ENCODE measurements at places on chromosomes 11 and 22.

DNA sequence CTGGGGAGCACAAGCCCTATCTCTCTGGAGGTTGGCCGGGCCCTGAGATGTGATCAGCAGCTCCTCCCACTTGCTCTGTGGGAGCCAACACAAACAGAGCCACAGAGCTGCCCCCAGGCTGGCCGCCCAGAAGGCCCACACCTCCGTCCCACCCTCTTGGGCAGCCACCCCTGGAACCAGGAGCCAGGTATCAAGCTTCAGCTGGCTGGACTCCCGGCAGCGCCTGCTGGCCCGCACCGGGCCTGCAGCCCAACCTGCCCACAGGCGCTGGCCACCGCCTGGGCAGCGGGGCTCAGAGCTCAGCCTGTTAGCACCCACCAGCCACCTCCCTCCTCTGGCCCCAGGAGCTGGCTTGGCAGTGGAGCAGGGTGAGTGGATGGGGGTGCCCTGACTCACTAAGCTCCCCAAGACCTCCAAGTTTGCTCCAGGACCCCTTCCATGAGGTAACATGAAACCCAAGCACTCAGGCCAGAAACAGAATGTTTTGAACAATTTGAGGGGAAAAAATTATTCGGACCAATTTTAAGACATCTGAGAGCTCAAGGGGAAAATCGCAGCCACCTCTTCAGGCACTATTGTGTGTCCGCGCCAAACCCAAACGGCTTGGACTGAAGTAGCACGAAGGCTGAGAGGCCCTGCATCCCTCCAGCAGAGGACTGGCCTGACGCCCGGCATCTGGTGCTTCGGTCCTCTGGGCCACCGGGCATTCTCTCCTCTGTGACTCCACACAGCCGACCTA lies 450.8 kb downstream of the SOX6 start:
- no peak for DNase-seq

GRCh38 chr11:121649798-121650197 lies 197.0 kb upstream of the SORL1-AS1 start:
- no peak for DNase-seq

GRCh38 chr11:57752954-57753353 lies 1.3 kb upstream of the BTBD18 start:
- DNase-seq: no peak

DNA sequence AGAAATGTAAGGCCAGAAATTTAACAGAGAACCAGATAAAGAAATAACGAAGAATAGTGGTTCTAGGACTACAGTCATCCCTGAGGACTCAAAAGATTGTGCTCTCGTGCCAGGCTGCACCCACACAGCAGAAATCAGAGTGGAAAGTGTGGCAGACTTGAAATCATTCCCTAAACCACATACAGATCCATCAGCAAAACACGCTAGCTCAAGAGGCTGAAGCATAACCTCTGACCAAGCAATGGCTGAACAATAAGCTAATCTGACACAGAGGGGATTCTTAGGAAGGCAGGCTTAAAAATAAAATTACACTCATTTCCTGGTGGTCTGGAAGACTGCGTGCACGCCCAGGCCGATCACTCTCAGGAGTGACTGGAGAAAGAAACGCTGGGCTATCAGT lies 19.0 kb downstream of the NCF4 start:
- DNase-seq: no peak

- DNase-seq: peak; percentile 74
These were observed 95.8 kb downstream of the SWAP70 start for GRCh38 chr11:9759519-9760192.

DNA sequence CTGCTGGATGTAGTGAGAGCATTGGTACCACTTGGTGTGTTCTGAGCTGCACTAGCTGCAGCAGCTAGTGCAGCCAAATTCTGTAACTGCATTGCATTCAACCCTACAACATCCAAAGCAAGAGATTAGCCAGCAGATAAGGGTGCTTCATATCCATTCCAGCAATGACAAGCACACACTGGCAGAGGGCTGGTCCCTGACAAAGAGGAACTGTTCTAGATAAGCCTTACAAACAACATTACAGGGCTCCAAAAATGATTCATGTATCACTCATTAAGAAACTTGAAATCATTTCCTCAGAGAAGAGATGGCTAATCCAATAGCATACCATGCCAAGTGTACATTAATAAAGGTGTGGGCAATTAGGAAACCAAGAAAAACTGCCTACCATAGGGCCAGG lies 28.4 kb upstream of the RAPSN start:
- DNase-seq: no peak

- no peak for DNase-seq
These were observed 145.3 kb downstream of the NCAM1 start for GRCh38 chr11:113106507-113106906.

GRCh38 chr11:69157156-69157821 lies 1.6 kb downstream of the SMIM38 start:
- peak; percentile 87 for DNase-seq

DNA sequence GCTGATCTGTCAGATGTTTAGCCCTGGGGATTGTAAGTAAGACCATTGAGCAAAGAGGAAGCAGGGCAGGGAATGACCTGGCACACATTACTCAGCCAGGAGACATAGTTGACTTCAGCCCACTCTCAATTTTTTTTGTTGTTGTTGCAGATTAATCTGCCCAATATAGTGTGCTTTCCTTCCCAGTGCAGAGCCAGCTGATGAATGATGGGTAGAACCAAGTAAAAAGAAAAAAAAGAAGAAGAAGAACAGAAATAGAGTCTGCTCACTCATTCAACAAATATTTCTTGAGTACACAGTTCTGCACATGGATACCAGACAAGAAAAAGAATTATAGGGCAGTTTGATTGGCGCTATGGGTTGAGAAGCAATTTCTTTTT lies 292.7 kb downstream of the ETS1 start:
- DNase-seq: no peak

- DNase-seq: no peak
These were observed 2.1 kb downstream of the TNNI2 start for GRCh38 chr11:1840780-1841480.

DNA sequence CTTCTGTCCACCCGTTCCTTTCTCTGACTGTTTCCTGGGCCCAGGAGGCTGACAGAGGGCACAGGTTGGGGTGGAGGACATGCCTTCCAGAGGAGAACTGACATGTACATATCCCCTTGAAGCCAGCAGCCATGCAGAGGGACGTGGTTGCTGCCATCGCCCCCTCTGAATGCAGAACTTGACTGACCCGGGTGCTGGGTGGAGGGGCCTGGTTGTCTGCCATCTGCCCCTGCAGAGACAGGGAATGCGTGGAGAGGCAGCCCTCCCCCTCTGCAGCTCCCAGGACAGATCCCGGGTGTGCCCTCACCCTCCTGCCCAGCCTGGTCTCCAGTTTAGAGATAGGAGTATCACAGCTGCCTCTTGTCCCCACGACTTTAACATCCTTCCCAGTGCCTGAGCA lies 383.0 kb upstream of the B3GAT1 start:
- no peak for DNase-seq

DNA sequence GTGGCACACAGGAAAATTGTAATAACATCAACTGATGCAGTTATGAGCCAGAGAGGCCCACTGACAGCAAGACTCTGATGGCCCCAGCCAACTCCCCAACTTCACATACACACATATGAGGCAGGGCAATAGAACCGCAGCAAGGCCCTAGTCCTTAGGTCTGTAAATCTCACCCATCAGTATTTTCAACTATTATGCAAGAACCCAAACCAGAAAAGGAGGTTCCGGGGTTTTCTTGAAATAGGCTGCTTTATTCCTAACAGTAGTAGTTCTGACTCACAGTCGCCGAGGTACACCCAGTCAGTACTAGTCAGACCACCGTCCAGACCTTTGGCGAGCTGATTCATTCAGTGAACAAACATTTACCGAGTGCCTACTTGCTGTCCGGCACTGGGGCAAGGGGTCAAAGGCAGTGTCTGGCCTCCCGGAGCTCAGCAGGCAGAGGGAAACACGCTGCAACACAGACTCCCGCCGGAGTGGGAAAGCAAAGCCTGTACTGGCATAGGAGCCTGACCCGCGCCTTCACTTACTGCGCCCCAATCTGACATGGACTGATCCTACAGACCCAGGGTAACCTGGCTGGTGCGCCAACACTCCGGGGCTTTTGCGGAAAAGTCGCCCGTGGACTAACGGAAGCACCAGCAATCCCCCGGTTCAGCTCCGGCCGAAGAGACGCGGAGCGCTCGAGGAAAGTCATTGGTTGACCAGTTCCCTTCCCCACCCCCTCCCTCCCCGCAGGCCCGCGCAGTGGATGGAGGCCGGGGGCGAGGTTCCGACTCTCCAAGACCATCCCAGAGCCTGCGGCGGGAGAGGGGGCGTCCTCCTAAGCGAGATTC lies 1.3 kb downstream of the PLEKHA7 start:
- DNase-seq: peak; percentile 11

DNA sequence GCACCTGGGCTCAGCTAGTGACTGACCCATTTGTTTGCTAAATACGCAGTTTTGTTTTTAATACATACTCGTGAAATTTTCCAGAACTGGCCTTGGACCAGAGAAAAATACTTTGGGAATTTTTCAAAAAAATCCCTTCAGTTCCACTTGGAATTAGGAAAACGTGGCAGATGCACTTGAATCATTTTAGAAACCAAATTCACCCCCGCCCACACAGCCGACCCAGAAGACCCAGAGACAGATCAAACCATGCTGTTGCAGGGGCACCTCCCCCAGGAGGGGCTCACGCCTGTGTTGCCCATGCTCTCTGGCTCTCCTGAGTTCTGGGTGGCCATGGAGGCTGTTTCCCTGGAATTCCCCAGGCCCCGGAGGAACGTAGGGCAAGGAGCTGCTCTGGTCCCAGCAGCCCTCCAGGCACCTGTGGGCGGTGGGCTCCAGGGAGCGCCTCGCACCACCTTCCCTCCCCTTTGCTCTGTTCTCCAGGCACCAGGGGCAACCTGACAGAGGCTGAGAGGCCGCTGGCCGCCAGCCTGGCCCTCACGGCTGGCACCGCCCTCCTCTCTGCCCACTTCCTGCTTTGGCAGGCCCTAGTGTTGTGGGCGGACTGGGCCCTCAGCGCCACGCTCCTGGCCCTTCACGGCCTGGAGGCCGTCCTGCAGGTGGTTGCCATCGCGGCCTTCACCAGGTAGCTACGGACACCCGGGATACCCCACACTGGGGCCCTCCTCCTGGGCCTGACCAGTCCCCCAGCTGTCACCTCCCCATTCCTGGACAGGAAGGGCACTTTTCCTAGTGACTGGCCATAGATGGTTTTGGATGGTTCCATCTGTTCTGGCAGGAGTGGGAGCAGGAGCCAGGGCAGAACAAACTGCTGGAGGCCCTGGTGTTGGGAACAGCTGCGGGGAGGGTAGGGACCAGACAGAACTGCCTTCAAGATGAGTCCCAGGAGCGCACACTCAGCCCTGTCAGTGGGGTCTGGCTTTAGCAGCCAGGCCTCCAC lies 3.3 kb upstream of the EPS8L2 start:
- DNase-seq: no peak

DNA sequence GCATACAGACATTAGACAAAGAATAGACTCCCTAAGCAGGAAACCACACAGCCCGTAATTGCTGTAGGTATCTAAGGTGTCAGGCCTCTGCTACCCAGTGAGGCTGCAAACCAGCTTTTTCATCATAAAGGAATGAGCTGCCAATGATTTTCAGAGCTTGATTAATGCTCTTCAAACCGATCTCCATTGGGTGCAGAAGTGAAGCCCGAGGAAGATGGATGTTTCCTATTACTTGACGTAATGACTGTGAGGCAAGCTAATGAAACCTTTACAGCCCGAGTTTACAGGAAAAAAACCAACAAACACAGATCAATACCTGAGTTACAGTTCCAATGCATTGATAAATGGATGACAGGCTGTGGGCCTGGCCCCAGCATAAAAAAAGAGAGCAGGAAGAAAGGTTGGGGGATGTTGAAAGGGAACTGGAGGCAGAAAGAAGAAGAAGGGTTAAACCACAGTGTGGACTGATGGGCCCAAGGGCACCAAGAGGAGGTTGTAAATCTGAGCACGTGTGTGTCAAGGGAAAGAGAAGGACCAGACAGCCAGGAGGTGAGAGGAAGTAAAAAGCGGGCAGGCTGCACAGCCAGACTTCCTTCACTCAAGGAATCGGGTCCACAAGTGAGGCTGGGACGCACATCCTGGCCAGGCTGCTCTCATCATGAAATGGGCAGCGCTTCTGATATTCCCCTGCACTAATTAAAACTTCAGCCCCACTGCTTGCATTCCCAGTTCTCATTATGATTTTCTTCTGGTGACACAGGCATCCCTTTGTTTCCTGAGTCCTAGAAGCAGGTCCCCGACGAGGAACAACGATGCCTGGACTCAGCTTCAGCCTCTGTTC lies 70.6 kb upstream of the NTM start:
- DNase-seq: no peak

DNA sequence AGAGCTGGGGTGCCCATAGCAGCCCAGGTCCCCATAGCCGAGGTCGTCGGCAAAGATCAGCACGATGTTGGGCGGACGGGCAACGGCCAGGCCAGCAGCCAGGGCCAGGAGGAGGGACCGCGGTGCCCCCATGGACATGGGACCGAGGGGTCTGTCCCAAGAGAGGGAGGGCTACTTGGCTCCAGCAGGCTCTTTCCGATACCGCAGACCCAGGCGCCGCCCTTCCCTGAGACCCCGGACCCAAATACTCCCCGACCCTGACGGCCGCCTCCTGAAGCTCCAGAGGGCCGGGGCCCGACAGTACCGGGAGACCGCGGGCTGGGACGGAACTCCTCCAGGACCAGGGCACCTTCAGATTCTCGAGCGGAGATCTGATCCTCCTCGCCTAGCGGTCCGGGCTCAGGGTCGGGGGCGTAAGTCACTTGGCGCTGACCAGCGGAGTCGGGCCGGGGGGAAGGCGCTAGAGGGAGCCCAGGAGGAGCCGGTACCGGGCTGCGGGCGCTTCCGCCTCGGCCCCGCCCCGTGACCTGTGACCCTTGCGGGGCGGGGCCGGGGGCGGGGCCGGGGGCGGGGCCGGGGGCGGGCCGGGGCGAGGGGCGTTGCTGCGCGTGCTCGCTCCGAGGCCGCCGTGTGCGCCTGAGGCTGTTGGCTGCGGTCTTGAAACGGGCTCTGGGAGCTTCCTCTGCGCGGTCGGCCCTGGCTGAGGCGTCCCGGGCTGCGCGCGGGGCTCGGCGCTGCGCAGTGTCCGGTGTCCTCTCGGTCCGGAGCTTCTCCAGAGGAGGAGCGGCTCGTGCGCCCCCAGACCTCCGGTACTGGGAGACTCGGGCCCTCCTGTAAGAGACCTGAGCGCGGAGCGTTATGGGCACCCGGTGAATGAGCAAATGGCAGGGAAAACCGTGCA lies at the start of gene ARSA:
Gene ARSA, minus strand, starts transcription at position 511 of the 901 bp plus-strand sequence. Its CDS starts 373 bp downstream, at position 138.
- DNase-seq: peak; percentile 85

DNA sequence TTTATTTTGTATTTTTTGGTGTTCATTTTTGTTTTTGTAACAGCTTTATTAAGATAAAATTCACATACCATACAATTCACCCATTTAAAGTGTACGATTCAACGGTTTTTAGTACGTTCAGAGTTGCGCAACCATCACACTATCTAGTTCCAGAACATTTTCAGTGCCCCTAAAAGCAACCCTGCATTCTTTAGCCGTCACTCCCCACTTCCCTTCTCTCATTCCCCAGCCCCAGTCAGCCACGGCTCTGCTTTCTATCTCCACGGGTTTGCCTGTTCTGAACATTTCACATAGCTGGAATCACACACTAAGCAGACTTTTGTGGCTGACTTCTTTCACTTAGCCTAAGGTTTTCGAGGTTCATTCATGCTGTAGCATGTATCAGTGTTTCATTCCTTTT lies 9.6 kb upstream of the KCNQ1OT1 start:
- DNase-seq: no peak

GRCh38 chr11:78417175-78417887 lies at the start of gene GAB2:
TSS of gene GAB2 (minus strand) at chr11:78417820. CDS start at chr11:78417720, 100 bp downstream.
- peak; percentile 78 for DNase-seq
